ENCODE measurements at places on chromosomes 1 and 21.

DNA sequence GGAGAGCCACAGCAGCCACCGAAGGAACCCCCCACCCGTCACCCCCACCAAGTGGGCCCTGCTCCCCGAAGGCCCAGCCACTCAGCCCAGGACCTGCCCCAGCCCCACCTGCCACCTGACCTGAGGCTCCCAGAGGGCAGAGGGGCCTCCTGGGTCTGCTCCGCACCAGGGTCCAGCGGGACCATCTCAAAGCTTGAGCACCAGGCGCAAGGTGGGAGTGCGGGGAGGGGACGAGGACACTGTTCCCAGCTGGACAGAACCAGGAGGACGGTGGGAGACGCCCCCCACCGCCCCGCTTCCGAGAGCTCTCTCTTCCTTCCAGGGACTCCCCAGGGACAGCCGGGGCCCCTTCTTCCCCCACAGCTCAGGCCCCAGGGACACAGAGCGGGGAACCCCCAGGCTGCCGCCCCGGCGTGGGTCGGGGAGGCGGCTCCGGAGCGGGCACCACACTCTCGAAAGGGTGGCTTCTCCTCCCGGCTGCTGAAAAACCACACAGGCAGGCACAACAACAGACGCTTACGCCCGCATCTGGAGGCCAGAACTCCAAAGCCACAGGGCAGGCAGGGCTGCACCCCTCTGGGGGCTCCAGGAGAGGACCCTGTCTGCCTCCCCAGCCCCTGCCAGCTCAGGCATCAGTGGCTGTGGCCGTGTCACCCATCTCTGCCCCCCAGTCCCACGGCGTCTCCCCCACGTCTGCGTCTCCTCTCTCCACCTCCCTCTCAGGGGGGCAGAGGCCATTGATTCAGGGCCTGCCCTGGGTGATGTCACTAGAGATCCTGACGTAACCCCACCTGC lies 1.9 kb upstream of the TTLL10 start:
- peak; percentile 21 for DNase-seq

DNA sequence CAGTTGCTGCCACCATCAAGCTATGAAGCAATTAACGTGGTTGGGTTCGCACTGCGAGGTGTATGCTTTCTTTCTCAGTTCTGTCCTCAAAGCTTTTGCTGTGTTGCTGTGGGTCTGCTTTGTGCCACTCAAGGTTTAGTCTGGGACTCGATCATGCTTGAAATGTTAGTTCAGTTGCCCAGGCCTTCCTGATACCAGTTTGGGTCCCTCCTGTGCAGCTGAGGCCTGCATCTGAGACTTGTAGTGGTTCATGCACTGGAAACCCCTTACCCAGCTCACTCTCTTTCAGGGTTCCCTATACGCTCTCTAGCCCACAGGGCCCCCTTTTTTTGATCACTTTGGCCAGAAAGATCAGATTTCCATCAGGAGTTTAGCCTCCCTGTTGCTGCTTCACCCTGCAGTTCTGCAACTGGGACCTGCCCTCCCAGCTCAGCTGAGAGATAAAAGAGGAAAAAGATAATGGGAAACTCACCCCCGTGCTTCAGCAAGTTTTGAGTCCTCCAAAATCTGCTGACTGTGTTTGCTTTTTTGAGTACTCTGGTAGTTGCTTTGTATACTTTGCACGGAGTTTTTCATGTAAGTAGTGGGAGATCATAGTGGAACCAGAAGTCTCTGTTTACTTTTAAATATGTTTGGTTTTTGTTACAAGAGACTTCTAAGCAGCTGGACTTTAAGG lies 317.0 kb downstream of the HHAT start:
- no peak for DNase-seq

DNA sequence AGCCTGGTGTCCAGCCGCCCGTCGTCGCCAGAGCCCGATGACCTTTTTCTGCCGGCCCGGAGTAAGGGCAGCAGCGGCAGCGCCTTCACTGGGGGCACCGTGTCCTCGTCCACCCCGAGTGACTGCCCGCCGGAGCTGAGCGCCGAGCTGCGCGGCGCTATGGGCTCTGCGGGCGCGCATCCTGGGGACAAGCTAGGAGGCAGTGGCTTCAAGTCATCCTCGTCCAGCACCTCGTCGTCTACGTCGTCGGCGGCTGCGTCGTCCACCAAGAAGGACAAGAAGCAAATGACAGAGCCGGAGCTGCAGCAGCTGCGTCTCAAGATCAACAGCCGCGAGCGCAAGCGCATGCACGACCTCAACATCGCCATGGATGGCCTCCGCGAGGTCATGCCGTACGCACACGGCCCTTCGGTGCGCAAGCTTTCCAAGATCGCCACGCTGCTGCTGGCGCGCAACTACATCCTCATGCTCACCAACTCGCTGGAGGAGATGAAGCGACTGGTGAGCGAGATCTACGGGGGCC lies 1.2 kb downstream of the OLIG2 start:
- no peak for DNase-seq

DNA sequence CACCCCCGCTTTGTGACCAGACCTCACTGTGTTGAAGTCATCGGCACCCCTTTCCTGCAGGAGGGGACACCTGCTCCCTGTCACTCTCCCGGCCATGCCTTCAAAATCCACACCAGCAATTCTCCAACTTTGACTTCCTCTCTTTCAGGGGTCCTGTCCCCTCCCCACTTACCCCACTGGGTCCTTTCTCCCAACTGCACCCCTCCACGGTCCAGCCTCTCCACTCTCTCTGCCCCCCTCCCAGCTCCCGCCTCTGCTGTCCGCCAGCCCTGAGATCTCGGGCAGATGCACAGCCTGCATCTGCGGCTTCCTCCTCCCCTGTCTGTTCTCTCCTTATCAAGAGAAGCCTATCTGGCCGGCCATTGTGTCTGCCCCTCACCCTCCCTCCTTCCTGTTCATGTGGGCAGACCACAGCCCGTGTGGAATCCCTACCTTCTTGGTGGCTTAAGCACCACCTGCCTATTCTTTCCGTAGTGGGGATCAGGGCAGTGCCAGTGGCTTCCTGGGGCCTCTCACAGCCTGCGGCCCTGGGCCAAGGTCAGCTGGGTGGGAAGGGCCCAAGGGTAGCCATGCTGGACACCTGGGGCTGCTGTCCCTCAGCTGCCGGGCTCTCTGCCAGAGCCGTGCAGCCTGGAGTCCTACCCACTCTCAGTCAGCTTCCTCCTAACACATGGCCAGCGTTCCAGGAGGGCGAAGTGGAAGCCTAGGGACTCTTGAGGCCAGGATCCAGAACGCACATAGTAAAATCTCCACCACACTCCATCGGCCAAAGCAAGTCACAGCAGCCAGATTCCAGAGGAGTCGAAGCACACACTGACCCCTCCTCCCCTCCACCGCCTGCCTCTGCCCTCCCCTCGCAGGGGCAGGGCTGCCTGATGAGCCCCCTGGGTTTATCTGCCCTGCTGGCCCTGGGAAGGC lies 5.1 kb upstream of the HES4 start:
- no peak for DNase-seq

DNA sequence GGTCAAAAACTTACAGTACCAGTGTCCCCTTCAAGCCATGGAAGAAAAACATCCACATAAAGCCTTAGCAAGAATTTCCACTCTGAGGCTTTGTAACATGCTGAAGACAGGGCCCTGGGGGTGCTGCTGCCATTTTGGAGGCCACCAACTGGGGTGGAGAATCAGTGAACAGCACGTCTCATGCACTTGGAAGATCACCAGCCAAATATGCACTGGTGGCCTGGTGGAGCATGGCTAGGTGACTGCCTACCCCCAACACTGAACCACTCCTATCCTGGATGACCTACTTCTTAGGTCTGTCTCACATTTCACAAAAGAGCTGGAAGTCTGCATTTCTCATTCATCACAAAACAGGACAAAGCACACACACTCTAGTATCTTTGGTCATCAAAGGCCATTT lies 126.4 kb downstream of the COL24A1 start:
- DNase-seq, result no peak

DNA sequence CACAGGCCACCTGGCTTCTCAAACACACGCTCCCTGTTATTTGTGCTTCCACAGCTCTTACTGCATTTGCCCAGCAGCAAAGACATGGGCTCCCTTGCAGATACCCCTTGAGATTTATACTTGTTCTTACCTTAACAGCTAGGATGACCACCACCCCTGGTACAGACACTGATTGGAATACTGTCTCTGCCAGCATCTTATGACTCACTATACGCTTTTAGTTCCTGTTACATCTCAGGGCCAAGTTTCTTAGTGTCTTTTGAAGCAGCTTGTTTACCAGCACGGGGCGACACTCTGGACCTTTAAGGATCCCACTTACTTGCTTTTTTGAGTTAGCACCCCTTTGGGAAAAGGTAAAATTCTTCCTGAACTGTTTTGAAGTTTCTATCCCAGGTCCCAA lies 874.8 kb downstream of the KCNT2 start:
- no peak for DNase-seq

DNA sequence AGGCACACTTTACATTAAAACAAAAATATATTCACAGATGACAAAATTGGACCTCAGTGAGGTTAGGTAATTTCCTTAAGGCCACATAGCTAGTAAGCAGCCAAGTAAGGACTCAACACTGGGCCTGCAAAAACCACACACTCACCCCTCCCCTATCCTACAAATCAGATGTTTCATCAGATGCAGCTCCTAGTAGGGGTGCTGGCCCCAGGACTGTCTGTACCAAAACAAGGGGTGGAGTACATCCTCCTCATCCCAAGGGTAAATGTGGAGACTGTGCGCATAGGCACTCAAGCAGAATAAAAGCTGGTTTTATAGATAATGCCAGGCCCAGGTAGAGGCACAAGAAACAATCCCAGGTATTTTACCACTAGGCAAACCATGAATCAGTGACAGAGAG lies 25.7 kb downstream of the URB1 start:
- DNase-seq, result no peak

DNA sequence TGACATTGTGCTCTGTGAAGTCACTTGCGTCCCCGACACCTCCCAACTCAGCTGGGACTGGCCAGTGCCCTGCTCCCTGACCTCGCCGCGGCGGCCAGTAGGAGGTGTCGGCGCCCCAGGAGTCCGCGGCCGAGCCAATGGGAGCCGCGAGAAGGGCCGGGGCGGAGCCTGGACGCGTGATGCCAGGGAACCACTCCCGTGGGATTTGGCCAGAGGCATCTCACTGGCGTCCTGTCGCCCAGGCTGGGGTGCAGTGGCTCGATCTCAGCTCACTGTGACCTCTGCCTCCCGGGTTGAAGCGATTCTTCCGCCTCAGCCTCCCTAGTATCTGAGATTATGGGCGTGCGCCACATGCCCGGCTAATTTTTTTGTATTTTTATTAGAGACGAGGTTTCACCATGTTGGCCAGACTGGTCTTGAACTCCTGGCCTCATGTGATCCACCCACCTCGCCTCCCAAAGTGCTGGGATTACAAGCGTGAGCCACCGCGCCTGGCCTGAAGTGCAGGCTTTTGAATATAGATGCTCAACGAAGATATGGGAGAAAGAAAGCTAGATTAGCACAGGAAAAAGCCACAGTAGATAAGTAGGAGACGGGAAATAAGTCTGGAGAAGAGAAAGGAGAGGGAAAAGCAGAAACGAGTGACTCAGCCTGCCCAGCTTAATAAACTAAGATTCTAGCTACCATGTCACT lies 38.0 kb downstream of the ZBTB8OS start:
- peak; percentile 30 for DNase-seq

GRCh38 chr1:243568793-243569192 lies 281.2 kb downstream of the AKT3 start:
- DNase-seq, result no peak

- peak; percentile 7 for DNase-seq
Measured at GRCh38 chr1:200258447-200259375, 151.1 kb downstream of the ZNF281 start.

DNA sequence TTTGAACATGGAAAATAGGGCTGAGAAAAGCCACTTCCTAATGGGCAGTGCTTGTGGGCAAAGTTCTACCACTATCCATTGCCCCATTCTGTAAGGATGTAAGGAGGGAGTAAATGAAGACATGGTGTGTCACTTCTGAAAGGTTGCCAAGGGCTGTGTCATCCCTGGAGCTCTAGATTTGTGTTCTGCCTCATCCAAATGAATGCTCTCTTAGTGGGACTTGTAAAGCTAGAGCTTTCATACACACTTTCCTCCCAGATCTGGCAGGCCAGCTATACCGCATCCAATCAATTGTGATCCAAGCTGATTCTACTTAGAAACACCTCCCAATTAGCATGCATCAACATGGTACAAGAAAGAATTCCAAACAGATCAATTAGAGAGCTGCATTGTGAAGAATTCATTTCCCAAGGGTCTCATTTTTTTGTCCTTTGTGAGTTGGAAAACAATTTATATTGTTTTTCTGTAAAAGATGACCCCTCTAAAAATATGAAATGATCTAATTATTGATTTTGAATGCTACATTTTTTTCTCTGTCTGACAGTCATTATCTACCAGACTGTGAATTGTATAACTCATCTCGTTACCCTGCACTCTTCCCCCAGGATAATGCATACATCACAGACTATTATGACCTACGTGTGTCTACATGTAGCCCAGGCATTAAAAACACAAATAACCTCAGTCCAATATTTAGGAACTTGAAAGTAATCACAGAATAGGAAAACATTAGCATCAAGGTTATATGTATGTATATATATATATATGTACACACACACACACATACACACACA lies 117.1 kb upstream of the DUSP10 start:
- no peak for DNase-seq

DNA sequence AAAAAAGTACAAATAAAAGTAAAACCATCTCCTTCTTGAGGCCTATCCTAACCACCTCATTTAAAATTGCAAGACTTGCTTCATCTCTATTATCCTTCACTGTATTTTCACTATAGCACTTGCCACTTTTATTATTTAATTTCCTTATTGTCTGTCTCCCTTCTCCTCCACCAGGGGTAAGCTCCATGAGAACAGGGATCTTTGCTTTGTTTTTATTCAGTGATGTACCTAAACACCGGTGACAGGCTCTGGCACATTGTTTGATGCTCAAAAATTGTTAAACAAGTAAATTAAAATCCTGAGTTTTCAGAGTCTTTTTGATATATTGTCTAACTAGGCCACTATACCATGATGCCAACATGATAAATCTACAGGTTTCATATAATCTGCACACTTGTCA lies 17.2 kb upstream of the SPEN start:
- DNase-seq, result no peak

DNA sequence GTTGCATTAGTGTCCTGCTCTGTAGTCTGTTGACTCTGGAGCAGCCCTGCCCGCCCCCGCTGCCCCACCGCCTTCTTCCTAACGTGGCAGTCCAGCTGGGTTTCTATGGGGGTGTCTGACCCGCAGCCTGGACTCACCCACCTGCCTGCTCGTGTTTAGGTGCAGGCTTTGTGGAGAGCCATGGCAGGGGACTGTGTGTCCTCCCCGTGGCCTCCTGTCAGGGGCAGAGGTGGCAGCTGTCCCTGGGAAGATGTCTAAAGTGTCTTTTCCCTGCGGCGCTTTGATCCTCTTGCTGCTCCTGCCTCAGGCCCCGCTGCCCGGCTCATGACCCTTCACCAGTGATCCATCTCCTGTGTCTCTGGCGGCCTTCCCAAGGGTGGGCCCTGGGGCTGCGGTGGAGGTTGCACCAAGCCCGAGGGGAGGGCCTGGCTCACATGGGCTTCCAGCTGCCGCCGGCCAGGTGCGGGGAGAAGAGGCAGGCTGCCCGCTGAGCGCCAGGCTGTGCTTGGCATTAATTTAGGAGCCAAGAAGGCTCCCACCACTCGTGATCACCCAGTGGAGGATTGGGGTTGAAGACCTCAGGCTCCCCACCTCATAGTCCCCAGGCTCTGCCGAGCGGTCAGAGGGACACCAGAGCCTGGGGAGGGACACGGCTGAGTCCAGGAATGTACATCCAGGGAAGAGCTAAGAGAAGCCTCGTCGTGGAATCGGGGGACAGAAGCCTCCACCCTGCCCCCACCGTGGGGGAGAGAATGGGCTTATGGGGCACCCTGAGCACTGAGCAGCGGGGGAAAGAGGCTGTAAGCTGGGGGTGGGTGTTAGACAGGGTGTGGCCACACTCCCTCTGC lies 44.1 kb downstream of the COL18A1 start:
- DNase-seq, result no peak
